MCF 10A (cell line): ENCODE measurements at places on chromosomes 7 and 10. TPM values are rescaled to one million over a fixed set of nuclear protein-coding genes. Genes with fewer than 3 reads are reported as not detected.

- peak; percentile 91 for DNase-seq
- no peak overlapping the region for H3K4me3 ChIP-seq
- H3K27ac ChIP-seq = no peak overlapping the region
- H3K36me3 ChIP-seq = peaks cover 6% of the 10 kb centered on the region
Observed at GRCh38 chr7:16801111-16801542, 3.7 kb downstream of the AGR2 start.

DNA sequence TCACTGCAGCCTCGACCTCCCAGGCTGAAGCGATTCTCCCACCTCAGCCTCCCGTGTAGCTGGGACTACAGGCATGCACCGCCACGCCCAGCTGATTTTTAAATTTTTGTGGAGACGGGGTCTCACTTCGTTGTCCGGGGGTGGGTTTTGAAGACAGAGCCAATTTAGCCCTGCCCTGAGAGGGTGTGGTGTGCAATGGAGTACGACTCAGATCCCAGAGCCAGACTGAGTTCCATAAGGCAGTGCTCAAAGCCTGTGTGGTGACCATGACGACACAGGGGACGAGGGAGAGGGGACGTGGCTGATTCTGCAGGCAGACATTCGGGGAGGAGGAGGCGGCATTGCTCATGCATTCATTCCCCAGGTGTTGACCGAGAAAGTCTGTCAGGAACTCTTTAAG lies 72.1 kb downstream of the ZMIZ1 start:
- no peak overlapping the region for H3K4me3 ChIP-seq
- H3K27ac ChIP-seq = no peak overlapping the region
- H3K27me3 ChIP-seq = no peaks in the 10 kb centered on the region
- peaks cover 24% of the 10 kb centered on the region for H3K36me3 ChIP-seq

DNA sequence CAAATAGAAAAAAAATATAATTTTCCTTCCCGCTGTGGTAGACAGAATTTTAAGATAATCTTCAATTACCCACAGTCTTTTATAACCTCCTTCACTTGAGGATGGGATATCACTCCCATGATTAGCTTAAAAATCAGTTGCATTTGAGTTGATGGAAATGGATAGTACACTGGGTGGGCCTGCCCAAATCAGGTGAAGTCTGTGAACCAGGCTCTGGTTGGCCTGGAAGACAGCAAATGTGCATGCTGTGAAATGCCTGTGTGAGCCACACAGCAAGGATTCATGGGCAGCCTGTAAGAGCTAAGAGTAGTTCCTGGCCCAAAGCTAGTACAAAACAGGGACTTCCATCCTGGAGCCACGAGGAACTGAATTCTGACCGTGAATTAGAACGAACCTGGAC lies 548.0 kb downstream of the CALN1 start:
- DNase-seq = no peak
- H3K36me3 ChIP-seq = no peaks in the 10 kb centered on the region
- H3K27ac ChIP-seq = no peak overlapping the region
- H3K4me3 ChIP-seq = no peak overlapping the region

DNA sequence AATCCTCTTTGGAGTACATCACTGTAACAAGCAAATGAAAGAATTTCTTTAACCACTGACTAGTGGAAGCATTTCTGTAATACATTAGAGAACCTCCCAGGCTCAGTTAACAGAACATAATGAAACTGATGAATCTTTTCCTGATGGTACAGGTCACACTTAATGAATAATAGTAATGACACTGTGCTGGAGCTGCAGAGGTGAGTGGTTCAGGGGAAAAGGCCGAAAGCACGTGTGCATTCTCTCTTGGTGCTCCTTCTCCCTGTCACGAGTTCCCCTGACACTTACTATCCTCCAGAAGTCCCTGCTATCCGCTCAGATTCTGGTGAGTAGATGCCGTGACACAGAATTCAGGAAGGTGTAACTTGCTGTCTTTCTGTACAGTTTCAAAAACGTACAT lies 8.0 kb downstream of the HIPK2 start:
- H3K27me3 ChIP-seq = no peaks in the 10 kb centered on the region
- no peak for DNase-seq
- peaks cover 64% of the 10 kb centered on the region for H3K4me1 ChIP-seq

DNA sequence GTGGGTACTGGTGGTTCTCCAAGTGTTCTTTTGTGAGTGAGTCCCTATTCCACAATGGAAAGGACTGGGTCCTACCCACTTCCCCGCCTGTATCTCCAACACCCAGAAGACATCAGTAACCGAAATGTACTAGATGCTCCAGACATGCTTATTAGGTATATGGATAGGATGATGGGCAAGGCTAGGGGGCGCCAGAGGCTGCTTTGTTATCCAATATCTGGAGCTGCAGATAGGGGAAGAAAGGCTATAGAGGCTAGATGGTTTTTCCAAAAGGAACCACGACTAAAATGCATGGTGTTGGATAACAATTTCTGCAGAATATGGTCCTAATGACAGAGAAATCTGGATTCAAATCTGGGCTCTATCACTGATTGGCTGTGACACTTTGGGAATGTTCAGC lies 56.2 kb upstream of the TM9SF3 start:
- H3K27ac ChIP-seq = no peak overlapping the region
- H3K4me1 ChIP-seq = peaks cover 6% of the 10 kb centered on the region
- H3K27me3 ChIP-seq = no peaks in the 10 kb centered on the region
- H3K36me3 ChIP-seq = no peaks in the 10 kb centered on the region

GRCh38 chr7:71598553-71598952 lies 466.6 kb downstream of the GALNT17 start:
- peaks cover 4% of the 10 kb centered on the region for H3K4me1 ChIP-seq
- no peak overlapping the region for H3K4me3 ChIP-seq
- H3K27ac ChIP-seq = no peak overlapping the region
- no peak for DNase-seq

DNA sequence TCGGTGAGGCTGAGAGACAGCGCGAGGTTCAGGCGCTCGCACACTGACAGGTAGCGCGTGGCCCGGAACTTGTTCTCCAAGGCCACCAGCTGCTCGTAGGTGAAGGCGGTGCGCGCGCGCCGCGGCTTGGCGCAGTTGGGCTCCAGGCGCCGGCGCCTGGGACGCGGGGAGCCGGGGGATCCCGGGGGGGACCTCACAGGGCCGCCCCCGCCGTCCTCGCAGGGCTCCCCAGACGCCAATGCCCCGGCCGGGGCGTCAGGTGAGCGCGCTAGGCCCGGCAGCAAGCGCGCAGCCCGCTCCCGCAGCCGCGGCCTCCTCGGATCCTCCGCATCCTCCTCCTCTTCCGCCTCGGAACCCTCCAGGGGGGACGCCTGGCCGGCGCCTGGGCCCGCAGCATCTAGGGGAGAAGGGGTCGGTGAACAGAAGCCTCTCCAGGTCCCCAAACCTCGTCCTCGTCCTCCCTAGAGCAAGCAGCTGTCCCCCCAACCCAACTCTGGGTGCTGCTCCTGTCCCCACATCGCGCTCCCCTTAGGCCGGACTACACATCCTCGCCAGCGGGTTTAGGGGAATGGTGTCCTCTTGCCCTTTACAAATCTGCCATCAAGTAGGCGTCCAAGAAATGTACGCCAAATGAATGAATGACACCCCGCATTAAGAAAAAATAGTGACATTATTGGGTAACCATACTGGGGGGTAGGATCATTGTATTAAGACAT lies 1.9 kb downstream of the NKX1-2 start:
- no peak overlapping the region for H3K4me3 ChIP-seq
- H3K27ac ChIP-seq = no peak overlapping the region
- peaks cover 25% of the 10 kb centered on the region for H3K27me3 ChIP-seq
- DNase-seq = no peak
- peaks cover 6% of the 10 kb centered on the region for H3K4me1 ChIP-seq

GRCh38 chr7:65979583-65980477 lies 2.2 kb downstream of the GUSB start:
- no peak for DNase-seq
- no peaks in the 10 kb centered on the region for H3K27me3 ChIP-seq
- H3K4me3 ChIP-seq = no peak overlapping the region
- peaks cover 7% of the 10 kb centered on the region for H3K36me3 ChIP-seq
- H3K27ac ChIP-seq = no peak overlapping the region

- DNase-seq = no peak
- H3K36me3 ChIP-seq = no peaks in the 10 kb centered on the region
- H3K27ac ChIP-seq = no peak overlapping the region
- H3K27me3 ChIP-seq = no peaks in the 10 kb centered on the region
- H3K4me1 ChIP-seq = no peaks in the 10 kb centered on the region
Observed at GRCh38 chr7:46661431-46661830, 740.4 kb upstream of the IGFBP3 start.

GRCh38 chr10:121032460-121032859 lies 181.3 kb downstream of the WDR11 start:
- H3K36me3 ChIP-seq = no peaks in the 10 kb centered on the region
- no peak overlapping the region for H3K27ac ChIP-seq
- H3K27me3 ChIP-seq = no peaks in the 10 kb centered on the region

DNA sequence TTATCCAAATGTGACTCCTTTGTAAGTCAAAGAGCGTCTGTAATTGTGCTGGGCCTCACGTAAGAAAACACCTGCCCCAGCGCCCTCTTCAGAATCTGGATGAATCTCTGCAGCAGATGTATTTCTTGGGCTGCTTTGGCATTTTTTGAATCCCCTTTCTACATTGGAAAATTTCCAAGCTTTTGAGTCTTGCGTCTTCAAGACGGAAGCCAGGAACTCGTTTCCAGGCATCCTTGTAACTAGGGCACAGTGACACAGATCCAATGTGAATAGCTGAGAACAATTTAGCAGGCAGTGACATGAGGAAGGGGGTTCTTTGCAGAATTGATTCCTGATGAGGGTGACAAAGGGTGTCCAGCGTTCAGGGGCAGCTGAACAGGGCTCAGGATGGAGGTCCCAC lies 862.3 kb downstream of the TYW1 start:
- H3K4me3 ChIP-seq = no peak overlapping the region
- no peaks in the 10 kb centered on the region for H3K36me3 ChIP-seq
- no peak for DNase-seq
- no peaks in the 10 kb centered on the region for H3K27me3 ChIP-seq
- H3K27ac ChIP-seq = no peak overlapping the region
- no peaks in the 10 kb centered on the region for H3K4me1 ChIP-seq

DNA sequence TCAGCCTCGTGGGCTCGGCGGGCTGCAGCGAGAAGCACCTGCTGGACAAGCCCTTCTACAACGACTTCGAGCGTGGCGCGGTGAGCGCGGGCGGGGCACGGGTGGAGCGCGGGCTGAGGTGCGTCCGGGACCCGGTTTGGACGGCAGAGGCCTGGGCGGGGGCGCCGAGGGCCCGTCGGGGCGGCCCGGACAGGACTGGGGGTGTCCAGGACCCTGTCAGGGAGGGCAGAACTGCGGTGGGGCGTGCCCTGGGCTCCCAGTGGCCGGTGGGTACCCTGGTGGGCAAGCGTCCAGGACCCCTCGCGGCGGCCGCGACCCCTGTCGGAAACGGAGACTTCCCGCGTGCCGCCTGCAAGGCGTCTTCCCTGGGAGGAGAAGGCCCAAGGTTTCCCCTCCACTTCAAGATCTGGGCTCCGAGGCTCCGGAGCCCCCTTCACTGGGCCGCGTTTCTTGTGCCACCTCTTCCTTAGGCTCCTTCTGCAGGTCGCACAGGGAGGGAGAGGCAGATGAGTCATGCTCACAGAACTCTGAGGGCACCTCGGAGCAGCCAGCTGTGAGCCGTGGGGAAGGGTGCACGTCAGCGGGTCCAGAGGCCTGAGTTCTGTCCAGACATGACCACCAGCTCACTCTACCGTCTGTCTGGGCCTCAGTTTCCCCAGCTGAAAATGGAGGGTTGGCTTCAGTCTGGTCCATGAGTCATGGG lies 485 bp downstream of the ALOX5 start:
- DNase-seq = no peak
- no peaks in the 10 kb centered on the region for H3K36me3 ChIP-seq
- H3K27ac ChIP-seq = no peak overlapping the region
- no peak overlapping the region for H3K4me3 ChIP-seq
- no peaks in the 10 kb centered on the region for H3K4me1 ChIP-seq
- H3K27me3 ChIP-seq = peaks cover 56% of the 10 kb centered on the region

GRCh38 chr7:75039166-75039565 lies 34.4 kb downstream of the RCC1L start:
- H3K36me3 ChIP-seq = peaks cover 21% of the 10 kb centered on the region
- peak; percentile 71 for DNase-seq
- H3K27ac ChIP-seq = no peak overlapping the region
- no peaks in the 10 kb centered on the region for H3K27me3 ChIP-seq

GRCh38 chr10:4427532-4427931 lies 398.5 kb upstream of the AKR1E2 start:
- no peaks in the 10 kb centered on the region for H3K36me3 ChIP-seq
- H3K27ac ChIP-seq = no peak overlapping the region
- no peak for DNase-seq
- no peaks in the 10 kb centered on the region for H3K4me1 ChIP-seq
- H3K4me3 ChIP-seq = no peak overlapping the region

DNA sequence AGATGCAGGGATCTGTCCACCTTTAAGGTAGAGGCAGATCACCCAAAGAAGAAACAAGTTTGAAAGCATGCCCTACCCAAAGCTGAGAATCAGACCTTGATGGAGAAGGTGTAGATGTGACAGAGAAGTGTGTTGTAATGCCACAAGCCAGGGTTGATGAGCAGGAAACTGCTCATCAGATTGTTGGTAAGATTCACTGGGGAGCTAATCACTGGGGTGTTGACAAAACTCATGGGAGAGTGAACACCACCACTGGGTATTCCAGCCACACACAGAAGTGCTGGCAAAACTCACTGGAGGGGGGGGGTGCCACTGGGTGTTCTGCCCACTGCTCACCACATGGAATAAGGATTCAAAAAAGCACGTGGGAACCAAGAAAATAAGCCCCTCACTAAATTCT lies 95.2 kb downstream of the IQUB start:
- H3K27ac ChIP-seq = no peak overlapping the region
- H3K4me1 ChIP-seq = no peaks in the 10 kb centered on the region
- H3K4me3 ChIP-seq = no peak overlapping the region
- H3K27me3 ChIP-seq = no peaks in the 10 kb centered on the region

GRCh38 chr7:157870644-157871290 lies 534.0 kb downstream of the DNAJB6 start:
- H3K4me3 ChIP-seq = no peak overlapping the region
- H3K27me3 ChIP-seq = no peaks in the 10 kb centered on the region
- no peaks in the 10 kb centered on the region for H3K36me3 ChIP-seq

The CYP26C1 gene
- total RNA-seq = 0.07 and 0.14 TPM in 2 replicates

The TMEM184A gene
- total RNA-seq = 9.0 and 14.2 TPM in 2 replicates

The PLAC9 gene
- total RNA-seq = 0.93 and 1.0 TPM in 2 replicates

The PHKG1 gene
- total RNA-seq = 1.2 and 2.4 TPM in 2 replicates

The PNLIP gene
- total RNA-seq = not detected in 2 replicates

The TFR2 gene
- total RNA-seq = not detected in 2 replicates

The EN2 gene
- not detected in 2 replicates for total RNA-seq

The SEMA3C gene
- 91.0 and 140 TPM in 2 replicates for total RNA-seq

The ERVW-1 gene
- total RNA-seq = not detected in 2 replicates
